ENCODE measurements at places on chromosomes 2 and 18.
A peak's percentile ranks its signal among the peaks of the same experiment; 100 is the strongest.

GRCh38 chr2:172282944-172283343 lies 144.4 kb upstream of the ITGA6 start:
- peak; percentile 91 for DNase-seq

- DNase-seq, result no peak
Measured at GRCh38 chr18:79625195-79625923, 54.2 kb upstream of the CTDP1 start.

DNA sequence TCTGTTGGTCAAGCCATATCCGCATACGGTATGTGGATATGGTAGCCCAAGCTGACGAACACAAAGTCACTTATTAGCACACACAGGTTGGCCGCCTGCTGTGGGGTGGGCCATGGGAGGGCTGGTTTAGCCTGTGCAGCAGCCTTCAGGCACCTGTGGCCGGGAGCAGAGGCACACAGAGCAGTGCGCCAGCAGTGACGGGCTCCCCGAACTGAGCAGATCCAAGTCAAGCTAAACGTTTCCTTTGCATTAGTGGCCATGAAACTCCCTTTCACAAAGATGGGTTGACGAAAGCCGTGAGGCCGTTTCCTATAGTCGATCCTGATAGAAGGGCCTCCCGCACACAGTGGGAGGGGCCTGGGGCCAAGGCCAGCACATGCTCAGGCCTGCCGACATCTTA lies 72.1 kb downstream of the TSHZ1 start:
- no peak for DNase-seq

DNA sequence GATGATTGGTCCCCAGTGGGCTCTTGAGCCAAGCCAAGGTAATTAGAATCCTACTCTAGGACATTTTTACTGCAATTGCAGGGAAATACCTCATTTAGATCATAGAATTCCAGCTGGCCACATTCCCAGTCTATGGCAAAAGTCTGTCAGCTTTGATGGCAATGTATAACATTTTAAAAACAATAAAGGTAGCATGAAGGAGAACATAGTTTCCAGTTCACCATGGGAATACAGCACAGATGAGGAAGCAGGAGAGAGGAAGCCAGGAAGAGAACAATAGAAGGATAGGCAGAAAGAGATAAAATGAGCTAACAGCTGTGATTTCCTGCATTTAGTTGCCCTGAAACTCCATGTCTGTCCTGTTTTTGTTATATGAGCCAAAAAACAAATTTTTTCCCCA lies 897.3 kb upstream of the DDX18 start:
- DNase-seq, result no peak

- DNase-seq, result peak; percentile 88
Measured at GRCh38 chr2:146579147-146579930, 1265.5 kb upstream of the ACVR2A start.

- DNase-seq, result no peak
Measured at GRCh38 chr2:60472041-60472440, 81.4 kb downstream of the BCL11A start.

Measured in fibroblast of upper back skin (primary cell).